ENCODE measurements at places on chromosomes 1 and 21.
A peak's percentile ranks its signal among the peaks of the same experiment; 100 is the strongest.

DNA sequence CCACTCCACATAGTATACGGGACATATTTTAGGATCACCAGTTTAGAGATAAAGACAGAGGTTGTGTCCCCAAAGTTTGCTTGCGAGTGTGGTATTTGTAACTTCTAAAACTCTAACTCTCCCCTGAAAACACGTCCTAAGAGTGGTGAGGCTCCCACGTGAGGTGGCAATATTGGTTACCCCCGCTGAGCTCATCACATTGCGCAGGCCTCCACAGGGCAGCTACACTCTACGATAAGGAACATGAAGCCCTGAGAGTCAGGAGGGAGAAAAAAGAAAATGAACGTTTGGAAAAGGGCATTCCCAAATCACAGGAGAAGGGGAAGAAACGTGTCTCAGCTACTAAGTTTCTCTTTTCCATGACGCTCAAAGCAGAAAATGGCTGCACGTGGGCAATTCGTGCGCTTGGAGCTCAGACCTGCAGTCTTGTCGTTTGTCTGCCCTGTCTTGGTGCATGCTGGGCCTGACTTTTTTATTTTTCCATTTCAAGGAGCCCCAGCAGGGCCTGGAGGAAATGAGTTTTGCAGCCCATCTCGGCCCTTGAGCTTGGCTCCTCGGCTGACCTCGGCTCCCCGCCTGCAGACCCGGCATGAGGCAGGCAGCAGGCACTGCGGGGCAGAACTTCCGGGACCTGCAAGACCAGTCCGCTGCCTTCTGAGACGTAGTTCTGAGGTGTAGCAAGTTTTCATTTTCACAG lies 25.7 kb downstream of the ERG start:
- DNase-seq = no peak

DNA sequence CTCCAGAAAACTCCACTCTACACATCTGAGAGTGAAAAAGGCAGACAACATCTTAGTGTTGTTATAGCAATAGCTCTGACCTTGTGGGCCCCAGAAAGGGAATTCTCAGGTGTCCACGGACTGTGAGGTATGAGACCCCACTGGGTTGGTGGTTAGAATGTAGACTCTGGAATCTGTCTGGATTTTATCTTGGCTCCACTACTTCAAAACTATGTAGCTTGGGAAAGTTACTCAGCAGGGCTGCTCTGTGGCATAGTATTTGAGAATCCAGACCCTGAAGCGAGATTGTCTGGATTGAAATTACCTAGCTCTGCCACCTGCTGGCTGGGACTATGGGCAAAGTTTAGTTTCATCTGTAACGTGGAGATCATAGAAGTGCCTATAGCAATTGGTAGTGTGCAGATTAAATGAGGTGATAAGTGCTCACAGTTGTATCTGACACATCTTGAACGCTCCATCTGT lies 25.8 kb downstream of the PRDM2 start:
- DNase-seq = no peak

DNA sequence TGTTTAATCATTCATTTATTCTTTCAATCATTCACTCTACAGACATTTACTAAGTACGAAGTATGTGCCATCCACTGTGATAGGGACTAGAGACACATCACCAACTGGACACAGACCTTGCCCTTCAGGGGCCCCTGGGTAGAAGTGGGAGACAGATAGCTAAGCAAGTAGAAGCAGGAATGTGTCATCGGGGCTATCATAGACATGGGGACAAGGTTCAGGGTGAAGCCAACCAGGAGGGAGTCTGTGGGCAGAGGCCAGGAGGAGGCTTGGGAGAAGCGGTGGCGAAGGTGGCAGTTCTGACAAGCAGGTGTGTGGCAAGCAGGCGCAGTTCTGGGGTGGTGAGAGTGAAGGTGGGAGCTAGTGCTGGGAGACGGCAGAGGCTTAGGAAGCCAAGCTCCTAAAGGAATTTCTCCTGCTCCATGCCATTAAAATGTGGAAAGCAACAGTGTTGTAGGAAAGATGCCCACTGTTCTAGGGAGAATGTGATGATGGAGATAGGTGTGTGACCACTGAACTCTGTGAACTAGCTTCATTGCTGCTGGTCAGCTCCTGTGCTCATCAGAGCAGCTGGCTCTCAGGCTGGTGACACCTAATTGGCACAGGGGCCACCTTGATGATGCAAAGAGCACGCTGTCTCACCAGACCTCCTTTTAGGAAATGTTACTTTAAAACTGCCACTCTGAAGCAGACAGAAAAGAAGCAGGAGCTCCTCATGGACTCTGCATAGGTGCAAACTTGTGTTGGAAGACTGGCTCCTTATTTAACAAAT lies 79.7 kb upstream of the LPGAT1 start:
- no peak for DNase-seq

DNA sequence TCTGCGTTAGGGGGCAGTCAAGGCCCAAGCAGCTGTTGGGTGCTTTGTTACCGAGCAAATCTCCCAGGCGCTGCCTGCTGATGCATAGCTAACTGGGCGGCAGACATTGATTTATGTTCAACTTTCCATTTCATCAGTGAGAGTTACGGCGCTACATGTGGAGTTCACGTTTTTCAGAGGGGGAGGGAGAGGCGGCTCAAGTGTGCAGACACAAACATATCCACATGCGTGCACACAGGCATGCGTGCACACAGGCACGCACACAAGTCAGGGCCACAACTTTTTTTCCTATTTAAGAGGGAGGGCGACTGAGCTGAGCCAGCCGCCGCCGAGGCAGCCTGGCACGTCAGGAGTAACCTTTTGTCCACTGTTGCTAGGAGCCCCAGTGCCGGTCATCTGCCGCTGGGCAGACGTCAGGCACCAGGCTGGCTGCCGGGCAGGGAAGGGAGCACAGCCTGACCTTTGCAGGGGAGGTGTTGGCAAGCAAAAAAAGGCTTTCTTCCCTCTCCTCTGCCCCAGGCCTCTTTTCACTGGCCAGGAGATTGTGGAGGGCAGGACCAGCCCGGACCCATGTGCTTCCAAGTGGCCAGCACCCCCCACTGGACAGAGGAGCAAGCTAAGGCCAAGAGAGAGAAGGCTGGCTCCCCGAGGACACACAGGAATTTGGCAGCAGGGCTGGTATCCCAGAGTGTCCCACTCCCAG lies 73.3 kb downstream of the MRPL37 start:
- DNase-seq = no peak

DNA sequence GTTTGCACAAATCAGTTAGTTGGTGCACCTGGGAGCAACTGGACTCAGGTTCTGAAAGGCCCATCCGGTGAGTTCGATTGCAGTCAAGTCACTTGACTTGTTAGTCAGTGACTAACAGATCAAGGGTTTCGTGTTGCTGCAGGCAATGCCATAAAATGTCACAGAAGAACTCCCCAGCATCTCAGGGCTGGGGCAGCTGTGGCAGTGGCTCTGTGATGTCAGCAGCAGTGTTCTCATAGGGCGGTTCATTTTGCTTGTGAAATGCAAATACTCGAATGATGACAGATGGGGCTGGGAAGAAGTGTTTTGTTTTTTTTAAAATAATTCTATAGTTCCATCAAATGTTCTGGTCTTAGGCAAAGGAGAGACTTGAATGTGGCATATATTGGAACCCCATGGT lies 287.8 kb downstream of the LMX1A start:
- no peak for DNase-seq

GRCh38 chr1:74629283-74629682 lies 44.3 kb downstream of the ERICH3 start:
- no peak for DNase-seq

DNA sequence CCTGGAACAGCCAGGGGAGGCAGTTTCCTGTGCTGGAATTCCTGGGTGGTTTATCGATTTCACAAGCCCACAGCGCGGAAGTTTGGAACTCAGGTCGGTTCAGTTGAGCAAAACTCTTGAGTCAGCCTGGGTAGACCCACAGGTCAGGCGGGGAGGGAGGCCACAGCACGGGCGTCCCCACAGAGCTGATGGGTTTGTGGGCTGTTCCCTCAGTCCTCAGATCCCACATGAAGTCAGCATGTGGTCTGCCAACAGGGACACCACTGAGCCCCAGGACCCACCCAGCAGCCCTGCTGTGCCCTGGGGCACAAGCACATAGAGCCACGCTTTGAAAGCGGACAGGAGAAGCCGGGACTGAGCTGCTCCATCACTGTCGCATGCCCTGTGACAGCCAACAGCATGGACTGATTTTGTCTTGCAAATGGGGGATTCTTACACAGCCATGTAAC lies 17.4 kb downstream of the BMP8A start:
- DNase-seq = no peak

- no peak for DNase-seq
These were observed 577.8 kb downstream of the KCNT2 start for GRCh38 chr1:196030455-196030854.

GRCh38 chr1:156627313-156627880 lies 8.2 kb downstream of the HAPLN2 start:
- peak; percentile 30 for DNase-seq

- no peak for DNase-seq
These were observed 33.3 kb downstream of the BMP8A start for GRCh38 chr1:39524591-39525365.

GRCh38 chr1:86500714-86501113 lies 32.0 kb downstream of the CLCA1 start:
- no peak for DNase-seq

DNA sequence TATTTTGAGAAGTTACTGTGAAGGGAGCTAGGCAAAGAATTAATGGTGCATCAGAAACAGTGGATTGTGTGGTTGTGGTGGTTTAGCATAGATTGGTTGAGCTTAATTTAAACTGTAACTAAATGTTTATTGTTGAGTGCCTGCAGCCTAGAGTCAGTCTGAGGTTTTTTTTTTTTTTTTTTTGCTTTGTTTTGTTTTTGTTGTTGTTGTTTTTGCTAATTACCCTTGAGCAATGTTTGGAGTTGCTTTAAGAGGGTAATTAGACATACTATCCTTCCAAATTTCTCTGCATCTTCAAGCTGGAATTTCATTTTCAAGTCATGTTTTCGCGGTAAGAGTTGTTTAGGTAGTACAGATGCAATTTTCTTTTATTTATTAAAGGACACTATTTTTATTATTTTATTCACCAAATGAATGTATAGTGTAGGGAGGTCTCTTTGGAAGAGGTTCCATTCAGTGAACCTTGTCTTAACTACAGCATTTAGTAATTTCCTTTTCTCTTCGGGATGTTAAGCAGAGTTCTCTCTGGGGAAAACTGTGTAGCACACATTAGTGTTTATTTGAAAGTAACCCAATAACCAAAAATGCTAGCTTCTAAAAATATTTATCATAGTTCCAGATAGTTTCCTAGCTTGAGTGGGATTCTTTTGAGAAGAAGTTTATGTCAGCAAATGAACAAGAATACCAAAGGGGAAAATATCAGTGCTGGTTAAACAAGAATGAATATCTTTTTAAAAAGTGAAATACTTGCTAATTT lies 82.3 kb downstream of the CLIC4 start:
- DNase-seq = no peak

GRCh38 chr1:64084451-64084850 lies 119.0 kb upstream of the UBE2U start:
- DNase-seq = no peak

Measured in T-helper 17 cell (primary cell).